ENCODE measurements at places on chromosomes 12 and 14.

GRCh38 chr14:68268197-68268596 lies 448.6 kb downstream of the RAD51B start:
- no peak for DNase-seq

DNA sequence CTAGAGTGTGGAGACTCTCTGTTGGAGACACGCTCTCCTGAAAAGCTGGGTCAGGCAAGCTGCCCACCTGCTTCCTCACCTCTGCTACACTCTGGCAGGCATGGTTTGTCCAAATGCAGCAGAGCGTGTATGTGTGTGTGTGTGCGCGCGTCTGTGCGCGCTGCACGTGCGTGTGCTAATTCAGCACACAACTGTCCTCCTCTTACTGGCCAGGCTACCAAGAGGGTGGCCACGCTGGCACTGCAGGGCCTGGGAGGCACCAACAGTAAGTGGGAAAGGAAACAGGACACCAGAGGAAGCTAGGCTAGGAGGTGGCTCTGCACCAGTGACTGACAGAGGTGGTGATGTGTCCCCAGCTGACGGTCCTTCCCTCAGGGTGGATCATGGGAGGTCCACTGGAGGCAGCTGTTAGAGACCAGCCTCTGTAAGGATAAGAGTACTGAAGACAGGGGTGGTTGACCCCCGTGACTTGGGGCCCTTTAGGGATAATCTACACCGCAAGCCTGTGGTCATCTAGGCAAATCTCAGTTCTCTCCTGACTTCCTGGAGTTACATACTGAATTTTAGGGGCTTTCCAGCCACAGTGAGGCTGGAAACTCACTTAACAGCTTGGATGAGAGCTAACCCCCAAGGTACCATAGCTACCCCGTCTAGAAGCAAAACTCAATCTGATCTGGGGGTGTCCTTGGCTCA lies 15.6 kb upstream of the TFCP2 start:
- DNase-seq = no peak

DNA sequence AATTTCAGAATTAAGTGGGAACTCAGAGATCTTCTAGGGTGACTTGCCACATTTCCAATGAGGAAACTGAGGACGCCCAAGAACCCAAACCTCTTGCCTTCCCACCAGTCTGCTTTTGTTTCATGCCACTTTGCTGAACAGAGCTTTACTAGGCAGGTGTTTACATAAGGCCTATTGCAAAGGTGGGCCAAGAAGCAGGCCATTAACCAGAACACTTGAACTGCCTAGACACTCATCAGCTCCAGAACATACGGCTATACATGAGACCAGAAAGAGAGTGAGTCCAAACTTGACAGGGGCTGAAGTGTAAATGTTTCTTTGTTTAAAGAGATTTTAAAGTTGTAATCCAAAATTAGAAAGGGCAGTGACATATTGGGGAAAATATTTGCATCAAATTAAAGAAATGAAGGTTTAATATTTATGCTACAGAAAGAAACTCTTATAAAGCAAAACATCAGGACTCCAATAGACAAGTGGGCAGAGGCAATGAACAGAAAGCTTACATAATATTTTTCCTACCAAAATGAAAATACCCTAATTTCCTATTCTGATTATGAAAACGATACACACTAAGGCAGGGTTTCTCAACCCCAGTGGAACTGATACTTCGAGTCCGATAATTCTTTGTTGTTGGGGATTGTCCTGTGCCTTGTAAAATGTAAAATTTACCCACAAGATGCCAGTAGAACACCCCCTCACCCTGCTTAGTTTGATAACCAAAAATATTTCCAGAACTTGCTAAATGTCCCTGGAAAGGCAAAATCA lies 11.7 kb downstream of the BATF start:
- no peak for DNase-seq

DNA sequence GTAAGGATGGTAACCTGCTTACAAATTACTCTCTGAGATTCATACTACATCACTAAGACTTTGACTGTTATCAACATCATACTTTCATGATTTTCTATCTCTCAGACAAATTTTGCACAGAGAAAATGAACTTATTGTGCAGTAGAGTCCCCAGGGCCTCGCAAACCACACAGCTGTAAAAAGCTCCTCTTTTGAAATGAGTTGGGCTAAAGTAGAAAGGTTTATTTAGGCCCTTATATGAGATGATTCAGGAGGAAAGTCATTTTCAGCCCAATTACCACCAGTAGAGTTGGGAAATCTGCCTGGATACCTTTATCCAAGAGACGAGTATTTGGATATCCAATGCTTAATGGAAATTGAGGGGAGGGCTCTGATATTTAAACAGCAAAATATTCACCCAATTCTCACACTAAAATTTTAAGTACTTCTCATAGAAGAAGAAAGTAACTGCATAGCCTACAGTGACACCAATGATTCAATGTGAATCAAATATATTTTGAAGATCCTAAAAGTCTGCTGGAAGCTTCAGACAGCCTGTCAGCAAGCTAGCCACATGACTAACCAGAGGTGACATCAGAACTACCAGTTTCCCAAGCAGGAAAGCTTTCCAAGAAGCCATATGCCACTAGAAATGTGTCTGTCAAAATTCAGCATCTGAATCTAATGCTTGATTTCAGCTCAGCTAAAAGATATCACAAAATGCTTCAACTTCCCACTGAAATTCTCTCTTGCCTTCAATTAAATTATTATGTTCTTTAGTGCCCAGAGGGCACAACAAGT lies 190.1 kb upstream of the SYT1 start:
- no peak for DNase-seq

DNA sequence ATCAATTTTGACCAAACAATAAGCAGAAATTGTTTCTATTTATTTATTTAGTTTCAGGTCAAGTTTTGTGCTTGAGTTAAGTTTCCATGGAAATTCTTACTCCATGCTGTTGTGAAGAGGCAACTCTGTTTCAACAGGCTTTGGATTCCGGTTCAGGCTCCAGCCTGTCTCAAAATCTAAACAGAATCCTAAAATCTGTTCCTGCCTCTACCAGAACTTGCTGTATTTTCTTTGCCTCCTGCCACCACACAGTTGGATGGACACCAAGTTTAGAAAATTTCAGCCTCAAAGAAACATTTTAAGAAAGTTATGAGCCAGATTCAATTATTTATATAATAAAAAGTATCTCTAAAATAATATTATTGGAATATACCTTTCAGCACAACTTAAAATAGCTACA lies 330.9 kb downstream of the FOXG1 start:
- DNase-seq = no peak

- DNase-seq = no peak
Measured at GRCh38 chr14:68518166-68518565, 274.7 kb downstream of the ZFP36L1 start.

DNA sequence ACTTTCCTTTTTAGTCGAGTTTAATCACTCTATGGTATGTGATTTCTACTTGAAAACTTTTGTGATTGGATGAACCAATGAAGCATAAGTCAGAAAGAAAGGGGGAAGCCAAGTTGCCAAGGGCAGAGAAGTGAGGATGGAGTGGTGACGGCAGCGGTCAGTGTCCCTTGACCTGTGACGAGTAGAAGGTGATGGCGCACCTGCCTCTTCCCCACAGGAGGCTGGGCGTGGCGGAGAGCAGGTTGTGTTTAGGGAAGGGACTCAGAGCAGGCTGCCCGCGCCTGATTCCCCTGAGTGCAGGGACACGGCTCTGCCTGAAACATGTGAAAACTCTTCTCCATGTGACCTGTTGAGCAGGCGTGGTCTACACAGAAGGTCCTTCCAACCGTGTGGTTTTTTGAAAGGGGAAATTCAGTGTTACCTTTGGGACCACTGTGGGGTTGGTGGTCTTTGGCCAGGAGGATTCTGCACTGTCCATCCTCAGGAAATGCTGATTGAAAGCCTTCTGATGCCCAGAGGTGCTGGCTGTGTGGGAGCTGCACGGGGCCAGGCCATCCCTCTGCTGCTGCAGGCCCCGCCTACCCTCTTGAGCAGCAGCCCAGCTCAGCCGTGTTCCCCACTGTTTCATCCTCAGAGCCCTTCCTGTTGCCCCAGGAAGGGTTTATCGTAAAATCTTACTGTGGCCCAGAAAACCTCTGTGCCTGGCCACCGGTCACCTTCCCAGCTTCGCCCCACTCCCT lies 23.5 kb upstream of the AMN start:
- DNase-seq = no peak

DNA sequence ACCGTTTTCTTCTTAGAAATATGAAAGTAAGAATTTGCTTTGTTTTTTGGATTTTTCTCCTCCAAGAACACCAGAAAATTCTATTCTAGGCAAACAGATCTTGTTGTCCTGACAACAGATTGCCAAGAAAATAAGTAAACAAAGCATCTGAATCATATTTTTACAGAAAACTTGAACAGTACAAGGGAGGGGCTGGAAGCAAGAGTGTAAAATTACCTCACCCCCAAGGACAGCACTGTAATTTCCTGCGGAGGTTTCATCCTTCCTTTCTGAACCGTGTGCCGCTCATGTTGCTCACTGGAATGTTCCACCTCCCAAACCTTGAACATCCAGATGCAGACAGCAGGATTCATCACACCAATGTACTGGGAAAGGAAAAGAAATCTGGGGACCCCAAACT lies 5.4 kb upstream of the CAMKK2 start:
- DNase-seq = no peak

All from AML-193 (cell line).